Suprapubic skin (tissue), 4 donors: ENCODE measurements at places on chromosomes 16 and 17.

GRCh38 chr17:30219833-30220232 is 15.7 kb downstream of the SLC6A4 start:
- no peak for DNase-seq

DNA sequence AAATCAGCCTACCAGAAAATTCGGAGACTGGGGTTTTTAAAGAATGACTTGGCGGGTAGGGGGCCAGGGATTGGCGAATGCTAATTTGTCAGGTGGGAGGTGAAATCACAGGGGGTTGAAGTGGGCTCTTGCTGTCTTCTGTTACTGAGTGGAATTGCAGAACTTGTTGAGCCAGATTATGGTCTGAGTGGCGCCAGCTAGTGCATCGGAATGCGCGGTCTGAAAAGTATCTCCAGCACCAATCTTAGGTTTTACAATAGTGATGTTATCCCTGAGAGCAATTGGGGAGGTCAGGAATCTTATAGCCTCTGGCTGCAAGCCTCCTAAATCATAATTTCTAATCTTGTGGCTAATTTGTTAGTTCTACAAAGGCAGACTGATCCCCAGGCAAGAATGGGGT is 762 bp upstream of the RBL2 start:
- DNase-seq = no peak

DNA sequence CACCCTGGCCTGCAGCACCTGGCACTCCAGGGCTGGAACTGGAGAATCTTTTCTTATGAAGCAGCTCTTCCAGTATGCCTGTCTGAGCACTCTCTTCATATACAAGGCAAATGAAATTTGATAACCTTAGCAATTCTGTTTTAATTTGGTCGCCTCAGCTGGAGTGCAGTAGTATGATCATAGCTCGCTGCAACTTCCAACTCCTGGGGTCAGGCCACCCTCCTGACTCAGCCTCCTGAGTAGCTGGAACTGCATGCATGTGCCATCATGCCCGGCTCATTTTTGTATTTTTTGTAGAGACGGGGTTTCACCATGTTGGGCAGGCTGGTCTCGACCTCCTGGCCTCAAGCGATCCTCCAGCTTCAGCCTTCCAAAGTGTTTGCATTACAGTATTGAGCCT is 140.8 kb upstream of the CHMP6 start:
- DNase-seq = no peak

DNA sequence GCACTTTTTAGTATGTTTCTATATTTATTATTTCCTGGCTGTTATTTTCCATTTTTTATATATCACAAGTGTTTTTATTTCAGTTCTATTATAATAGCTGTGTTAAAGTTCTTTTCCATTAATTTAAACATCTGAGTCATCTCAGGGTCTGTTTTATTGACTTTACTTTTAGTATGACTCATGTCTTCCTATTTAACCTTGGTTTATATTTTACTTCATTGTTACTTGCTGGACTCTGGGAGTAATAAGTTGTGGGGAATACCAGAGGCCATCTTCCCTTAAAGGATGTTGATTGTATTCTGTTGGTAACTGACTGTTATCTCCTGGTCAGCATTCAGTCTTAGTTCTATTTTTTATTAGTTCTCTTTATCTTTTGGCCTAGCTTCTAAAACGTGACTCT is 1508.2 kb downstream of the CDH11 start:
- no peak for DNase-seq

DNA sequence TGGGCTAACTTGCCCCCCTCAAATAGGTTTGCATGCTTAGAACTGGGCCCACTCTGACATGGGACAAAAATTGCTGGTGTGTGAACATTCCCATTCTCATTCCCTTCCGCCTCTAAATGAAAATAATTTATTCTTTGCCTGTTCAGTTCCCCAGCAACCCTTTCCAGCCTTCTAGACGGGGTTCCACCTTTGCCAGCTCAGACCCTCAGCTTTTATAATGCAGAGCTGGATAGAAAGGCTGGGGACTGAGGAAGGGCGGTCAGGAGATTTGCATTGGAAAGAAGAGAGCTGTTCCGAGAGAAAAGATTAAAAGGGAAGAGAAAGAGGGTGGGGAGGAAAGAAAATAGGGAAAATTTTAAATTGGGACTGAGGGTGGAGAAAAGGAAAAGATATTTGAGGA is 151.1 kb upstream of the WSCD1 start:
- DNase-seq = no peak

DNA sequence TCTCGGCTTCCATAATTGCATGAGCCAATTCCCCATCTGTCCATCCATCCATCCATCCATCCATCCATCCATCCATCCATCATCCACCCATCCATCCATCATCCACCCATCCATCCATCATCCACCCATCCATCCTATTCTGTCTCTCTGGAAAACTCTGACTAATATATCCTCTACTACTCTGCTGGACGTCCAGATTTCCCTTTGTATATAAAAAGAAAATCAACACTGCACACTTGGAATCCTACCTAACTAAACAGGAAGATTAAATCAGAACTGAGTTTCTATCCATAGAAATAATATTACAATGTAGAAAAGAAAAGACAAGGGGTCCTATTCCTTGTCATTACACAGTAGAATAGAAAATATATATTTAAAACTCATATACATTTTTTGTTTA is 150.3 kb upstream of the CORO6 start:
- DNase-seq = no peak

- peak; percentile 95 for DNase-seq
Measured at GRCh38 chr16:67857547-67858233, 10.2 kb upstream of the CENPT start.

GRCh38 chr17:35541434-35541833 is 4.0 kb upstream of the SLFN12L start:
- DNase-seq = no peak

GRCh38 chr17:82094931-82095776 is 2.9 kb downstream of the FASN start:
- DNase-seq = no peak

DNA sequence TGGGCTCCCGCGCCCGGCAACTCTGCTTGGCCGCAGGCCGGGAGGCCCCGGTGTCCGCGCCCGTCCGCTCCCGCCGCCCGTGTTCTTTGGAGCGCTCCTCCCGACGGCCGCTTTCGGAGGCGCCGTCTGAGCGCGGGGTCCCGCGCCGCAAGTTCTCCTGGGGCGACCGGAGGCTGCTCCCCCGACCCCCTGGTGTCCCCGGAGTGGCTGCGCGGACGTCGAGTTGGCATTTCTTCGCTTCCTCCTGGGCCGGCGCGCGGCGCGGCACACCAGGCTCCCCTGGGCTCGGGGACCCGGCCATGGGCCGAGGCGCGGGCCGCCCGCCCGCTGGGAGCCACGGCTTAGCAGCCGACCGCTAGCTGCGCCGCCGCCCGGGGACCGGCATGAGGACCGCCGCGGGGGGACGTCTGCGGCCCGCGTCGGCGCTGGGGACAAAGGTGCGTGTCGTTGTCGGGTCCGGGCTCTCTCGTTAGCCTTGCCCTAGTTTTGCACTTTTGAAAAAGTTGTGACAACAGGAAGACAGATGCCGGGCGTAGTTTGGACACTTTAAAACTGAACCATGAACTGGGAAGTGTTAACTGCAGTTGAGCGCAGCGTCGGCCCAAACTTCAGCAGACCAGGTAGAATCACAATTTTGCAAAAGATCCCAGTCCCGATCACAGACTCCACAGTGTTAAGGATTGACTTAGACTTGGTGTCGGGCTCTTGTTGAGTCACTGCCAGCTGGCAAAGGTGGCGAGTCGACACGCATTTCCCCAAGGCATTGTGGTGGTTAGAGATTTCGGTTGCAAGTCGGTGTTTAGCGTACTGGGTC is 700 bp downstream of the UBN1 start:
- peak; percentile 77 for DNase-seq

GRCh38 chr17:66551839-66552238 is 249.4 kb downstream of the PRKCA start:
- no peak for DNase-seq

DNA sequence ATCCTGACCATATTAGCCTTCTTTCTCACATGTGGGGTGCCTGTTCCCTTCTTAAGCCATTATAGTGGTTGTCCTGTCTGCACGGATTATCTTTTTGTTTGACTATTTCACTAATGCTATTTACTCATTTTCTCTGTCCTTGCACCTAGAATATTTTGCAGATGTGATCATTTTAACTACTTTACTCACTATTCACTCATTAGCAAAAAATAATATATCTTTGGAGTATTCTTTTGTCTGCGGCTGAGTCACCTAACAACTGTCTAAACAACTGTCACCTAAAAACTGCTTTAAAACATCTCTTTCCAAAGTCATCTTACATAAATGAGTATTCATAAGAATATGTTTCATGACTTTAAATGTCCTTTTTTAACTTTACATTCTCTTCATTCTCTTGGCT is 87.4 kb downstream of the KCNJ2 start:
- no peak for DNase-seq

DNA sequence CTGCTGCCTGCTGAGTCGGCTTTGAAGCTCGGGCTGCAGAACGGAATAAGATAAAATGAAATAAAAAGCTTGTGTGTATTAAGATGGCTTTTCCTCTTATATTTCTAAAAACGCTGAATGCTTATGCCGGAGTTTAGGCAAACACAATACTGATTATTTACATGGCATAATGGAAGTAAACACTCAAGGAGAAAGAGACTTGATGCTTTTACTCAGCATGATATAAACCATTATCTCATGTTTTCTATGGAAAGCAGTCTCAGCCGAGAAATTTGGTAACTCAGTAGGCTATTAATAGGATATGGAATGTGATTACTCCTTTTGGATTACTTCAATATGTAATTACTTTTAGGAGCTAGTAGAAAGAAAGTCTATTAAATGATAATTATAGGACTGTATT is 153.3 kb downstream of the CDH11 start:
- no peak for DNase-seq

- no peak for DNase-seq
Measured at GRCh38 chr17:74270333-74270732, 3.7 kb upstream of the DNAI2 start.

DNA sequence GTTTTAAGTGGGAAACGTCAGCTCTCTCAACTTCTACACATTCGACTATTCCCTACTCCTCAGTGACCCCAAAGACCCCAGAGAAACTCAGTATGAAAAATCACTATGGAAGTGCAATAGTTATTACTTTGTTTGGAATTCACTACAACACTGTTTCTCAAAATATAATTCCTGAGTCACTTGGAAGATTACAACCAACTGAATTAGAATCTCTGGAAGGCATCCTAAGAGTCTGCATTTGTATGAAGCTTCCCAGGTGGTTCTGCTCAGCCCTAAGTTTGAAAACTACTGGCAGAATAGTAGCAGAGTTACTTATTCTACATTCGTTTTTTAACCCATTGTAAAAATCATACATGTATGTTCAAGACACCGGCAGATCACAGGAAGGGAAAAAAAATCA is 525.6 kb downstream of the MAF start:
- no peak for DNase-seq

DNA sequence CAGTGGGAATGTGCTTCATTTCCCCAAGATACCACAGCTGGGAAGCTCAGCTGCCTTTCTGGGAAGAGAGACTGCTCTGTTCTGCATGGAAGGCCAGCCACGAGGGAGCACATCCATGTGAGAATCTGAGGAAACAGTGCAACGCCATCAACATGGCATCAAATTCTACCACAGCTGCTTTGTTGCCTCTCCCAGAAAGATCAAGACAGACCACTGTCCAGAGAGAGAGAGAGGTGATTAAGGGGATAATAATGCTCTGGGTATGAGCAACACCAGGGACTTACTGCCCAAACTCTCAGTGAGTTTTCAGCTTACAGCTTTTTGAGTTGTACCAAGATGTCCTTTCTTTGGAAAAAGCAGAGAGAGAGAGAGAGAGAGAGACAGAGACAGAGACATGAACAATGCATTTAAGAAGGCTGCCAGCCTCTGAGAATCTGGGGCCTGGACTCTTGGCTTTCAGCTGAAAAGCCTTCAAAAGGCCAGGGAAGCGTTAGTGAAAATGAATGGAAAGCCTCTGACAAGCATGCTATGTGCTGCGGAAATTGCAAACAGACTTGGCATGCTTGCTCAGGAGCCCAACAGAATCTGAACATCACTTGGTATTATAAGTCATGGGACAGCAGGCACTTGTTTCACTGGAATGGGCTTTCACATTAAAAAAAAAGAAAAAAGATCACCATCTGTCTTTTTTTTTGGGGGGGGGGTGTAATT is 223.1 kb downstream of the MAP2K6 start:
- DNase-seq = no peak

DNA sequence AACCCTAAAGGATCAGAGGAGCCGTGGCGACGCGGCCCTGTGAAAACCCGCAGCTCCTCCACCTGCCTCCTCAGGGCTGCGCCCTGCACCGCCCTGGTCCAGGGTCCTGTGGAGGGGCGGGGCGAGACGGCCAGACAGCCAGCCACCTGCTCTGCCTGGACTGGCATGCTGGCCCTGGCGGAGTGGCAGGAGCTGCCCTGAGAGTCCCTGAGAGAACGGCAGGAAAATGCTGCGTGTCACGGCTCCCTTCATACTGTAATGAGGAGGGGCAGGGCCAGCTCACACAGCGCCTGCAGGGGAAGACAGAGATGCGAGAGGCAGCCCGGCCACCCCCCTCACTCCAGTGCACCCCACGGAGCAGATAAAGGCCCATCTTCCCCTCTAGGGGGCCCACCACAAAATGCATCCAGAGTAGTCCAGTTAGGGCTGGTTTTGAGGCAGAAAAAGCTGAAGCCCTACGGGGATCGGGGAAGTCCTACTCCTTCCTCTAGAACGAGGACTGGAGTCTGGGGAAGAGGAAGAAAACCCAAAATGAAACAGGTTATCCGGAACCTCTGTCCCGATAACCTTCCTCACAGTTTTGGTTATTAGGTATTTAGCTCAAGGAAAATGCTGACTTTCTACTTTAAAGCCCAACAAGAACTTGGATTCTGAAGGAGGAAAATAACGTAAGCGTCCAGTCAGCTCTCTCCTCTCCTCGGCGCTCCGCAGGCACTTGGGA is 97.6 kb upstream of the DNAH17 start:
- DNase-seq = no peak

DNA sequence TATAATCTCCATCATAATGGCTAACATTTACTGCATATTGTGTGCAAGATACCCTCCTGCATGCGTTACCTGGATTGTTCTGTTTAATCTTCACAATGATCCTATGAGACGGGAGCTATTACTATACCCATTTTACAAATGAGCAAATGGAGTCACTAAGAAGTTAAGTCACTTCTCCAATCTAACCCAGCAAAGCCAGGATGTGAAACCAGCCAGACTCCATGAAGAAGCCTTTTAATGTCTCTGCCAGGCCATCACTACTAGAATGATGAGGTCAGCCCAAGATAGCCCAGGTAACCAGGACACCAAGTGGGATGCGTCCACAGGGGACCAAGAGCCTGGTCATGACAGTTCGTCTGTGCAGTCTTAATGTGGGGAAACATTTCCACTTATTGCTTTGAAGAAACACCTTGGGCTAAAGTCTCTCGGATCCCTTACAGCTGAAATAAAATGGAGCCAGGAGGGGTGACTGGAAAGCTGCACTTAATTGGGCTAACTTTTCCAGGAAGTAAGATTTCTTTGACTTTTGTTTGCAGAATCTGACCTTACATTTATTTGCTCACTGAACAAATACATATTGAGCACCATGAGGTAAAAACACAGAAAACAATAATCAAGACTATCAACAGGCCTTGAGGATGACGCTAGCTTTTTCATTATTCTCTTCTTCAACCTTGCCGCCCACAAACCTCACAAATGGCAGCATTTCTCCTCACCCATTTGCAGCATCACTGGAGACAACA is 926 bp upstream of the SHCBP1 start:
- DNase-seq = no peak

- DNase-seq = peak; percentile 93
Measured at GRCh38 chr17:43024407-43025289, at the start of gene RND2. Gene RND2, plus strand, starts transcription at chr17:43025231. Its CDS starts 117 bp downstream, at chr17:43025348.

- no peak for DNase-seq
Measured at GRCh38 chr16:13519871-13520270, 400.1 kb upstream of the ERCC4 start.

GRCh38 chr16:47316442-47317015 is 144.3 kb downstream of the ITFG1 start:
- DNase-seq = no peak
